ENCODE measurements at places on chromosomes 16 and 17.

DNA sequence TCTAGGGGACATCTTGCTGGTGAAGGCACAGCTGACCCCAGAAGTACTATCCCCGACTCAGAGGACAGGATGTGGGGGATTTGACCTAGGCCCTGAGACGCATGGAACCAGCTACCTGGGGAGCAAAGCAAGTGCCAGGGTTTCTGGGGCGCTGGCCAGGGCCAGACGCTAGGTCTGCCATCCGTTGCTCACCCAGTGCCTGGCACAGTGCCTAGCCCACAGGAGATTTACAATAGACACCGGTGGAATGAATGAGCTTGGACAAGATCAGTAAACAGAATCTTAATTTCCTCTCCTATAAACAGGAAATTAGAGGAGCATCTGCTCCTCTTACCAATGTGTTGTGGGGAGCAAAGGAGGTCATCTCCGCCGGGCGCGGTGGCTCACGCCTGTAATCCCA lies 5.0 kb downstream of the RPRML start:
- DNase-seq, result no peak

DNA sequence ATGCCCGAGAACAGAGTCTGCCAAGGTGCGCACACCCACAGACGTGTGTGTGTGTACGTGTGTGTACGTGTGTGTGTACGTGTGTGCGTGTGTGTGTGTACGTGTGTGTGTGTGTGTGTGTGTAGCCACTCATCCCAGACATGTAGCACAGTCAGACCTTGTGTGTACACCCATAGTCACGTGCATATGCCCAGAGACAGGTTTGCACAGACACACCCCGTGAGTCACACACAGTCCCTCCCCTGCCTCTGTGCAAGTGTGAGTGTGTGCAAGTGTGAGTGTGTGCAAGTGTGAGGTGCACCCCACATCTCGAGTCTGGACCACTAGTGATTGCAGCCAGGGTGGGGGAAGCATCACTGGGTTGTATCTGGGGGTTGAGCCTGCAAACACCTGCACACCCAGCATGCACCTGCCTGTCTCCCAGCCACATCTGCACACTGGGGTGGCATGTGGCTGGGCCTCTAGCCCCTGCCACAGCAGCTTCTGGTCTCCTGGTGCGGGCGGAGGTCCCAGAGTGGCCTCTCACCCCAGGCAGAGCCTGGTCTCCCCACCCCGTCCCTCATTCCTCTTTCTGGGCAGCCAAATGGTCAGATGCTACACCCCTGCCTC lies 23.6 kb downstream of the BAHCC1 start:
- no peak for DNase-seq

- DNase-seq, result no peak
Measured at GRCh38 chr17:45929344-45929743, 35.0 kb downstream of the MAPT start.

DNA sequence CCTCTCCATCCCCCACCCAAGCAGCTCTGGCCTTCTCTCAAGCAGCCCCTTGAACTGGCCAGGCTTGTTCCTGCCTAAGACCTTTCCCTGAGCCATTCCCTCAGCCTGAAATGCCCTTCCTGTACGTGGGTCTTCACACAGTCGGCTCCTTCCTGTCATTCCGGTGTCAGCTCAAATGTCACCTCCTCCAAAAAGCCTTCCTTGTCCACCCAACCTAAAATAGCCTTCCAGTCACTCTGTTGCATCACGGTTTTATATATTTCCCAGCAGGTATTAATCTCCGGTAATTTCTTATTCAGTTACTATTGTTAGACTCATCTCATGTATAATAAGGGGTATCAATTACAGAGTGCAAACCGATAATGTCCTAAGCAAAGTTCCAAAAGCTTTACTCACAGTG lies 51.8 kb downstream of the C17orf67 start:
- no peak for DNase-seq

DNA sequence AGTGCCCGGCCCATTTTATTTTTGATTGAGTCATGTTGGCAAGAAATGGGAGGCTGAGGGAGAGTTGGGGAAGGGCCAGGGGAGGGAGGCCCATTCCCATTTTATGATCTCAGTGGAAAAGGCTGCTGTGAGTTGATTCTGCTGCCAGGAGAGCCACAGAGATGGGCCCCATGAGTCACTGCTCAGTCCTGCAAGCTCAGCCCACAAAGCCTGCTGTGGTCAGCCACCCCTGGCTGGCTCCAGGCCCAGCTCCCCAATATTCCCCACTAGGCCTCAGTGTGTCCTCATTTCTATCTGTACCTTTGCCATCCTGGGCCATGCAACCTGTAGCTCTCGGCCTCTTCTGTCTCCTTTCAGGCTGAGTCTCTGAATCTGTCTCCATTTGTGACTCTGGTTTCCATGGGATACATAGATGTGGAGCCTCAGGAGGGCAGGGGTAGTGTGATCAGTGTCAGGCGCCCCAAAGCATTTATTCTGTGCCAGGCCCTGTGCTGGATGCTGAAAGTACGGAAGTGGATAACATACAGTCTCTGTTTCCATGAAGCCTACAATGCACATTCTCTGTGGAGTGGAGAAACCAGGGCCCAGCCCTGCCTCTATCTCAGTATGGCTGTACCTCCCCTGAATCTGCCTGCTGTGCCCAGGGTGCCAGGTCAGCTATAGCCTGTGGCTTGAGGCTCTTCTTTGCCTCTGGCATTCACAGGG lies 1.9 kb upstream of the PLEKHG4 start:
- DNase-seq, result no peak
